Choroid plexus epithelial cell (primary cell): ENCODE measurements at places on chromosomes 13 and 19.
A peak's percentile ranks its signal among the peaks of the same experiment; 100 is the strongest.

- DNase-seq: no peak
Measured at GRCh38 chr19:35392742-35393715, 22.2 kb downstream of the GPR42 start.

DNA sequence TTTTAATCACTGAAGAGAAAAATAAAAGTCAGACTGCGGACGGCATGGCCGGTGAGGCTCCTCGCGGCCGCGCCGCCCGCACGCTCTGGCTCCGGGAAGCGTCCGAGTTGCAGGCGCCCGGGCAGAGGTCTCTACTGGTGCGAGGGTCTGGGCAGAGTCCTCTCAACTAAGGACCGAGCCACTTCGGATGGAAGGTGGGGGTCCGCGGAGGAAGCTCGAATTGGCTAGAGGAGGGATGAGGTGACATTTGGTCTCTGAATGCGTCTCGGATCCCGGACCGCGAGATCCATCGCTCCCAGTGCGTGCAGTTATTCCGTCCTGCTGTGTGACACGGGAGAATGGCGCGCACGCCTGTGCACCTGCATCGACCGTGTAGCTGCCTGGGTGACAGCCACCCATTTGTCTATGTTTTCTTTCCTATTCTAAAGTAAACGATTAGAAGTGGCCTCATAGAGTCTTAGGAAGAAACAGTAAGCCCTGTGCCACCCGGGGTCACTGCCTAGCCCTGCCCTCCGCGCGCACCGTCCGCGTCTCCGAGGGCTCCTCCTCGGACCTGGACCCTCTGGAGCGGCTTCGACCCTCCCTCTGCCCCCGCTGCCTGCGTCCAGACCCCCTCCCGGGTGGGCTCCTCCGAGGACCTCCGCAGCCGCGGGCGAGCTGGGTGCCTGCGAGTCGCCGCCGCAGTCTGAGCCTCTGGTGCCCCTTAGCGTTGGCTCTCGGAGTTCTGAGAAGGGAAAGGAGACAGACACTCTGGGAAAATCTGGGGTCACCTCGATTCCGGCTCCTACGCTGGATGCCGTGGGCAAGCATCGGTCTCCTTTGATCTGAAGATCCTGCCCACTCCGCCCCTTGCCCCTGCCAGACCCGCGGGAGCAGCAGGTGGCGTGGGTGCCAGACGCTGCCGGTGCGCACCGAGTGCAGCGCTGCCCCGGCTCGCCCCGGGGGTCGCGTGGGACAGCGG, 347.4 kb downstream of the LIG4 start:
- DNase-seq: peak; percentile 71

- no peak for DNase-seq
Measured at GRCh38 chr13:110258876-110259631, 47.9 kb downstream of the COL4A1 start.

GRCh38 chr13:21703846-21704245, 33.0 kb downstream of the FGF9 start:
- no peak for DNase-seq

- DNase-seq: no peak
Measured at GRCh38 chr13:75936791-75937190, 300.7 kb downstream of the LMO7 start.

GRCh38 chr13:111245576-111246384, 74.7 kb upstream of the TEX29 start:
- peak; percentile 45 for DNase-seq

GRCh38 chr13:112064222-112064621, 2.7 kb upstream of the SOX1 start:
- DNase-seq: no peak

DNA sequence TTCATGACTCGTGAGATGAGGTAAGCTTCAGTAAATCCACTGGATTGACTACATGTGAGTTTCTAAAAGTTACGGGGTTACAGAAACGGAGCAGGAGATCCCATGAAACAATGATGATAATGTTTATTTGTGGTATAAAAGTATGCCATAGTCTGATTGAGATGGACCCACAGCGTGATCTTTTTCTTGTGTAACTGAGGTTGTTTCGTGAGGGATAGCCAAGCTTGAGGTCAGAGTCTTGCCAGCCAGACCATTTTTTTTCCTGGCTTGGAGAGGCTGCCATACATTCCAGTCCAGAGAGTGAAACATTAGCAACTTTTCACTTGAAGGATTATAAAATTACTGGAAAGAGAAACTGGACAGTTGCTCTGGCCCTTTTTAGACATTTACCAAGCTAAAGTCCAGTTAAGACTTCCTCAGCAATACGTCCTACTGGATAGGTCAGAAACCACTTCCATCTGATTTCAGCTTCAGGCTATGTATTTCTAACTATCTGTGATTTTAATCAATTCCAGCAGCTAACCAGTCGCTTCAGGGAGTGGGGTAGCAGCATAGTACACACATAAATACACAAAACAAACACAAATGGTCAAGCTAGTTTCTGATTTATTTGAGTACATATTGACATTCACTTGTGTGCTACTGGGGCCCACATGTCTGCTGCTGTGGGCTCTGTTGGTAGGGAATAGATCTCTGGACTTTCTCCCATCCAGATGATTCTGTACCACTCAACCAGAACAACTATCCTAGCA, 194.6 kb downstream of the POSTN start:
- peak; percentile 94 for DNase-seq

- no peak for DNase-seq
Measured at GRCh38 chr13:99383511-99383921, 76.3 kb upstream of the GPR183 start.

DNA sequence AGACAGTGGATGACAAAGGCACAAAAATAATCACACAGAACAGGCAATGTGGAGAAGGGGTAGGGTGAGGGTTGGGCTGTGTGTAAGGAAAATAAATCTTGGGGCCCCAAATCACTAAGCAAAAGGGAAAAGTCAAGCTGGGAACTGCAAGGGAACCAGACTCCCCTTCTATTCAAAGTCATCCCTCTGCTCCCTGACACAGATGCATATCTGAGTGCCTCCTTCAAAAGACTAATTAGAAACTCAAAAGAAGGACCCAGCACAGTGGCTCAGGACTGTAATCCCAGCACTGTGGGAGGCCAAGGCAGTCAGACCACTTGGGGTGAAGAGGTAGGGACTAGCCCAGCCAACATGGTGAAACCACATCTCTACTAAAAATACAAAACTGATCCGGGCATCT, 18.3 kb downstream of the ZNF611 start:
- no peak for DNase-seq

DNA sequence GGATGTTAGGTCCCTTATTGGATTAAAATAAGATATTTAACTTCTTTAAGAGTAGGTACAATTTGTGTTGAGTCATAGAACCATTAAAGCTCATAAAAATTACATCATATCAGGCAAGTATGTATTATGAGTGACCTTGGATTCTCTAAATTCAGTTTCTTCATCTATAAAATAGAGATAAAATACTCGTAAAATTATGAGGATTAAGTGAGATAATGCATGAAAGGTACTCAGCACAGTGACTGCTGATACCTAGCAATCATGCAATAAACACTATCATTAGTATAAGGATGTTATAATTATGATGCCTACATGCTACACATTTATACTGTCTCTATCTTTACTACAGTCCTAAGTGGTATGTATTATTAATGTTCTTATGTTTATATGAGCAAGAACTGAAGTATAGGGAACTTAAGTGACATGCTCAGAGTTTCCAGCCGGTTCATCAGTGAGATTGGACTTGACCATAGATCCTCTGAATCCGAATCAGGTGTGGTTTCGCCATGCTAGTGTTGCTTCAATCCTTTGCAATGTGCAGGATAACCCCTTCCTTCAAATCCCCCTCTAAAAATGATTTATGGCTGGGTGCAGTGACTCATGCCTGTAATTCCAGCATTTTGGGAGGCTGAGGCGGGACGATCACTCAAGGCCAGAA, 22.9 kb upstream of the FRY start:
- no peak for DNase-seq

DNA sequence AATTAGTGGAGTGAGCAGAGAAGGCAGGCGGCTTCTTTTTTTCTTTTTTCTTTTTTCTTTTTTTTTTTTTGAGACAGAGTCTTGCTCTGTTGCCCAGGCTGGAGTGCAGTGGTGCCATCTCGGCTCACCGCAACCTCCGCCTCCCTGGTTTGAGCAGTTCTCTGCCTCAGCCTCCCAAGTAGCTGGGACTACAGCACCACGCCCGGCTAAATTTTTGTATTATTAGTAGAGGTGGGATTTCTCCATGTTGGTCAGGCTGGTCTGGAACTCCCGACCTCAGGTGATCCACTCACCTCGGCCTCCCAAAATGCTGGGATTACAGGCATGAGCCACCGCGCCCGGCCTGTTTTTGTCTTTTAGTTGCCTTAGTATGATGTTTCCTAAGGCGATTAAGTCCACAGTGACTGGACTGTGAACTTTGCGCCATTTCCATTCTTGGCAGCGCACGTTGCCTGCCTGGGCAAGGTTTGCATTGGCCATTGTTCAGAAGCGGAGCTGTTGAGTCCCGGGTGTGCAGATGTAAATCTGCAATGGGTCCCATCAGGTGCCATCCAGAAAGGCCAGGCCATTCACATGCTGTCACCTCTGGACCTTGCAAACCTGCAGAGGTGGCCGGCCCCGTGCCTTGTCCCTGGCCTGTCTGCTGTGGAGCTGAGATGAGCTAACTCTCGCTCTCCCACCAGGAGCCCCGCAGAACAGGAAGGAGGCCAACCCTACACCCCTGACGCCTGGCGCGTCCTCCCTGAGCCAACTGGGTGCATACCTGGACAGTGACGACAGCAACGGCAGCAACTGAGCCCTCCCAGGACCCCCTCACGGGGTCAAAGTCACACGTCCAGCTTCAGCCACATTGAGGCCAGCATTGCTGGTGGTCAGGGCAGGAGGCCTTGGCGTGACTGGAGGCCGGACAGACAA, 10.9 kb upstream of the SHD start:
- no peak for DNase-seq

DNA sequence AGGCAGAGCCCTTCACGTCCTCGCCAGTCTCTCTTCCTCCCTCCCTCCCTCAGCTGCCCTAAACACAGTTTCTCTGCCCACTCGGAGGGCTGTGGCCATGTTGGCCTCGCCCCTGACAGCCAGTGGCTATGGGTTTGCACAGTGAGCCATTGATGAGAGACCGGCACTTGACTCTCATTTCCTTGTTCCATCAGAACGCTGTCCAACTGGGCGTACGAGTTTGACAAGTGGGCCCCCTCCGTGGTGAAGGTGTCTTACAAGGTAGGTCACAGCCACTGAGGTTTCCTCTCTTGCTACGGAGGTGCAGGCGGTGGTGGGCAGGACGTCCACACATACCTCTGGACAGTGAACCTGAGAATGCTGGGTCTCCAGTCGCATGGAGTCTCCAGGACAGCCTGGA, 57.9 kb downstream of the SMARCA4 start:
- no peak for DNase-seq

DNA sequence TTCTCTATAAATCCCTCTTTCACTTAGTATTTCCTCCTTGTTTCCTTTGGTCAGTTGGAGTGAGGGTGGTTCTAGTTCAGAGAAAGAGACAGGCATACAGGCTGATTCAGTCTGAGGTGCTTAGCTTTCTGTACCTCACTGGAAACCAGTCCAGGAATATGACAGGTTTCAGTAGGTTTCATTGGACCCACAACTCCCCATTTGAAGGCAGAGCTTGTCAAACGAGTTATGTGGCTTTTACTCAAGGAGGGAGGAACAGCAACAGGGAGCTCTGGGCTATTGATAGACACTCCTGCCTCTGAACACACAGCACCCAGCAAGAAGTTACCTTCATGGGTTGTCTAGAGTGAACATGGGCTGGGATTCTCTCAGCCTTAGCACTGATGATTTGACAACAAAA, 14.5 kb downstream of the ACTN4 start:
- no peak for DNase-seq

GRCh38 chr13:89988206-89988605, 1359.3 kb upstream of the MIR17HG start:
- peak; percentile 17 for DNase-seq

DNA sequence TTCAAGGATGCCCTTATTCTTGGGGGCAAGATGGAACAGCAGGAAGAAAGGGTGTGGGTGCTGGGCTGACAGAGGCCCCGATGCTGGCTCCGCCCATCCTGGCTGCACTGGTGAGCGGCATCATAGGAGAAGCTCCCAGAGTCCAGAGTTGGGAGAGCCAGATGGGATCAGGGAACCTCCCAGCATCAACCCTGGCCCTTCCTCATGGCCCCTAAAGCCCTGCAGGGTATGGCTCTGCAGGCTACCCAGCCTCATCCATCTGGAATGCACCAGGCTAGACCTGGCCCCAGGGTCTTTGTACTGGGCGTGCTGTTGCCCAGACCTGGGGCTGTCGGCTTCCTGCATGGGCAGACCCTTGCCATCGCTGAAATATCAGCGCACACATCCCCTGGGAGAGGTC, 7.9 kb upstream of the ELL start:
- no peak for DNase-seq

- no peak for DNase-seq
Measured at GRCh38 chr13:74969419-74969818, 512.5 kb downstream of the TBC1D4 start.

GRCh38 chr13:41645331-41645730, 188.0 kb downstream of the RGCC start:
- DNase-seq: peak; percentile 94

DNA sequence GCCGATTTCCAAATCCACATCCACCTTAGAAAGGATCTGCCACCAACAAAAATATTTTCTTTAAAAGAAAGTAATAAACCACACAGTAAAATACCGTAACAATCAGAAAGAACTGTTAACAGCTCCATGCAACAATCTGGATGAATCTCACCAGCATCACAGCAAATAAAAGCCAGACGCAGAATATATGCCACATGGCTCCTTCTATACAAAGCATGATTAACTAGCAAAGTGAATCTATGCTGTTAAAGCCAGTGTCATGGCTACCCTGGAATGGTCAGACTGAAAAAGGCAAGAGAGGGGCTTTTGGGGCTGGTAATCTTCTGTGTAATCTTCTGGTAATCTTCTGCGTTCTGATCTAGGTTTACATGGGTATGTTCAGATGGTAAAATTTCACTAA, 81.3 kb downstream of the SACS start:
- DNase-seq: no peak

- no peak for DNase-seq
Measured at GRCh38 chr19:4814625-4815425, 16.7 kb downstream of the TICAM1 start.

DNA sequence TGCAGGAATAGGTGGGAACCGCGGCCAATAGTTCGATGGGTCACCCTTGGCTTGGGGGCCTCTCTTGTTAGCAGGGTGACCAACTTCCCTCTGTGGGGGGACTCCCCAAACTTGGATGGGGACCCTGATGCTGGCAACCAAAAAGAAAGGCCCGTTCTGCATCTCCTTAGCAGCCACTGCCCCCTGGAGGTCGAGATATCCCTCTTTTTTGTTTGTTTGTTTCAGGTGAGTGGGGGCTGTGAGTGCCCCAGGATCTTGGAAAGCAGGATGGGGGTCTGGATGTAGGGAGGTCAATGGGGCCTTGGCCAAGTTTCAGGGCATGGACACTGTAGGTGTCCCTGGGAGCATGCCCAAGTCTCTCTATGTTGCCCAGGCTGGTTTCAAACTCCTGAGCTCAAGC, 7.7 kb upstream of the CRTC1 start:
- DNase-seq: peak; percentile 37
